ENCODE measurements at places on chromosomes 5 and 9. TPM values are rescaled to one million over a fixed set of nuclear protein-coding genes. Genes with fewer than 3 reads are reported as not detected.

The SLC36A2 gene
- polyA plus RNA-seq, result not detected

The IRX1 gene
- polyA plus RNA-seq, result not detected

The PTBP3 gene
- 30.0 TPM for polyA plus RNA-seq

The MYMK gene
- not detected for polyA plus RNA-seq

The SPINK4 gene
- polyA plus RNA-seq, result not detected

The SLC27A6 gene
- polyA plus RNA-seq, result not detected

The PDCD1LG2 gene
- 1.1 TPM for polyA plus RNA-seq

The DTWD2 gene
- polyA plus RNA-seq, result 2.0 TPM

The CYLC2 gene
- polyA plus RNA-seq, result not detected

The ARID3C gene
- polyA plus RNA-seq, result not detected

The PDE6A gene
- polyA plus RNA-seq, result not detected

The IFNA2 gene
- not detected for polyA plus RNA-seq

The RMI1 gene
- polyA plus RNA-seq, result 6.3 TPM

The ANKRA2 gene
- polyA plus RNA-seq, result 15.9 TPM

The PRKAA1 gene
- polyA plus RNA-seq, result 51.7 TPM

The SPEF2 gene
- polyA plus RNA-seq, result 6.2 TPM

The FBLL1 gene
- polyA plus RNA-seq, result not detected

The PCDHAC1 gene
- polyA plus RNA-seq, result not detected

The SMC2 gene
- polyA plus RNA-seq, result 10.1 TPM

The WWC1 gene
- 0.98 TPM for polyA plus RNA-seq

The CTSV gene
- polyA plus RNA-seq, result not detected

The NR3C1 gene
- polyA plus RNA-seq, result 92.0 TPM

The CYSRT1 gene
- not detected for polyA plus RNA-seq

The ATP10B gene
- polyA plus RNA-seq, result not detected

The CDH9 gene
- polyA plus RNA-seq, result not detected

The FAM193B gene
- 1.9 TPM for polyA plus RNA-seq

The PCDHB2 gene
- polyA plus RNA-seq, result 0.08 TPM

The FCN1 gene
- polyA plus RNA-seq, result 0.48 TPM

The FOXD4L4 gene
- polyA plus RNA-seq, result not detected

The OR2S2 gene
- polyA plus RNA-seq, result not detected

The SPATA31E1 gene
- polyA plus RNA-seq, result not detected

The NMUR2 gene
- not detected for polyA plus RNA-seq

The KIF24 gene
- not detected for polyA plus RNA-seq

The SURF2 gene
- 46.7 TPM for polyA plus RNA-seq

The HRCT1 gene
- polyA plus RNA-seq, result not detected

The IL13 gene
- polyA plus RNA-seq, result not detected

Data from CD4-positive, alpha-beta memory T cell (primary cell).